Stimulated activated effector memory CD8-positive, alpha-beta T cell treated with anti-CD3 and anti-CD28 coated beads, Interleukin-12 subunit alpha, Interleukin-12 subunit beta, amount 100 ng/mL, for 72 hours (primary cell): ENCODE measurements at places on chromosomes 2 and 18.
A peak's percentile ranks its signal among the peaks of the same experiment; 100 is the strongest.

DNA sequence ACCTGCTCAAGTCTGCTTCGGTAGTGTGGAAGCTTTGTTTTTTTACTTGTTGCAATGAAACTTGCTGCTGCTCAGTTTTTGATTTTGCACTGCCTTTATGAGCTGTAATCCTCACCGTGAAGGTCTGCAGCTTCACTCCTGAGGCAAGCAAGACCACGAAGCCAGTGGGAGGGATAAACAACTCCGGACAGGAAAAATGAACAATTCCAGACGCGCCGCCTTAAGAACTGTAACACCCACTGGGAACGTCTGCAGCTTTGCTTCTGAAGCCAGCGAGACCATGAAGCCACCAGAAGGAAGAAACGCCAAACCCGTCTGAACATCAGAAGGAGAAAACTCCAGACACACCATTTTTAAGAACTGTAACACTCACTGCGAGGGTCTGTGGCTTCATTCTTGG is 245.7 kb upstream of the REG3G start:
- DNase-seq = no peak

- DNase-seq = peak; percentile 76
Observed at GRCh38 chr18:62505669-62506494, 16.9 kb upstream of the ZCCHC2 start.

DNA sequence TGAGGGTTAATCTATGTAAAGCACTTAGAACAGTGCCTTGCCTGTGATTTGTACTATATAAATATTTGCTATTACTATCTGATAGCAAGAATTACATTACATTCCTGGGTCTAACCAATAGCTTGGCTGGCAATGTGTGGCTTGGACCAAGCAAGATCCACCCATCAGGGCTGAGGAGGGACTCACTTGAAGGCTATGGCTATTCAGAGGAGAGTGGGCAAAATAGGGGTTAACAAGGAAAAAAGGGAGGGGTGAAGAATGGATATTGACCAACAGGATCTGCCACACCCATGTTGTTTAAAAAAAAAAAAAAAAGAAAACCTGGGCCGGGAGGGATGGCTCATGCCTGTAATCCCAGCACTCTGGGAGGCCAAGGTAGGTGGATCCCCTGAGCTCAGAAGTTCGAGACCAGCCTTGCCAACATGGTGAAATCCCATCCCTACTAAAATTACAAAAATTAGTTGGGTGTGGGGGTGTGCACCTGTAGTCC is 20.0 kb upstream of the TMBIM1 start:
- DNase-seq = no peak

DNA sequence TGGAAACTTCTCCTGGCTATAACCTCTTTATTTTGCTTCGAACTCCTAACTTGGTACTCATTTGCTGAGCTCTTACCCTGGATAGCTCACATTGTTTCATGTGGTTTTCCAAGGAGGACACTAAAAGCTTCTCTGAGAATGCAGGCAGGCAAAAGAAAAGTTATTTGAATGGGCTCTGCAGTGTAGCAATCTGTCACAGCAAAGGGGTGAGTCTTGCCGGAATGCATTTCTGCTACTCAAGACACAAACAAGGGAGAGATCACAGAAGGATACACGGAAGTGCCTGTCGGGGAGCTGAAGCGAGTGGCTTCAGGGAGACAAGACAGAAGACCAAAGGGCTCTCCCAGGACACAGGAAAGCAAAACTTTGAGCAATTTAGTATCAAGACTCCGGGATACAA is 265.4 kb downstream of the SS18 start:
- DNase-seq = no peak

- DNase-seq = no peak
Observed at GRCh38 chr18:12886498-12887126, 2.6 kb upstream of the PTPN2 start.

DNA sequence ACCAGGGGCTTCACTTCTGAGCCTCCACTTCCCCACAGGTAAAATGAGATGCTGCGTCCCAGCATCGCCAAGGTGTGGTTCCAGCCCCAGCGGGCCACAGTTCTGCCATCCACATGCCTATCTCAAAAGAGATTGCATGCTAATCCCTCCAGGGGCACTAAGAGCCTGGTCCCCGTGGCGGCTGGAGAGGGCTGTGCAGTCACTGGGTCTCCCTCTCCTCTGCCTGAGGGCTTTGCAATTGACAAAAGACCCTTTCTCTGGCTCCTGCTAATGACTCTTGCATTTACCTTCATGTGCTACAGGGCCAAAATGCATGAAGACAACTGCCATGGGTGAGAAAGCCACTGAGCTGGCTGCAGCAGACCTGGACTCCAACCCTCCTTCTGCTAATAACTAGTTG is 18.5 kb downstream of the ZBTB7C start:
- DNase-seq = no peak

GRCh38 chr18:63922049-63922448 is 14.3 kb downstream of the SERPINB10 start:
- no peak for DNase-seq

DNA sequence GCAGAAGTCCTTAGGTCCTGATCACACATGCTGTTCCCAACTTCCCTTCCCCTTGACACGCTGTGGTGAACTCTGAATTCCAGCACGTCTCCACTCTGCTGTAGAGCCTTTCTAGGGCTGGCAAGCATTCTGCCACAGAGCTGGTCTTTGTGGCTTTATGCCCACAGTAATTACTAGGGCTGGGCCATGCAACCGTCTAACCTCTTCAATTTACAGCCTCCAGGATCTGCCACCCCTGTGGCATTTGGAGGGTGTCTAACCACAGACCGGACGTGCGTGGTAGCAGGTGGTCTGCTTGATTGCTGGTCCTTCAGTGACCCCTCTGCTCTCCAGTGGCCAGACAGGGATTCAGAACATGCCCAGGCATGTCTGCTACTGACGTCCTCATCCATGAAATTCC is 43.1 kb upstream of the TGFA start:
- DNase-seq = no peak

DNA sequence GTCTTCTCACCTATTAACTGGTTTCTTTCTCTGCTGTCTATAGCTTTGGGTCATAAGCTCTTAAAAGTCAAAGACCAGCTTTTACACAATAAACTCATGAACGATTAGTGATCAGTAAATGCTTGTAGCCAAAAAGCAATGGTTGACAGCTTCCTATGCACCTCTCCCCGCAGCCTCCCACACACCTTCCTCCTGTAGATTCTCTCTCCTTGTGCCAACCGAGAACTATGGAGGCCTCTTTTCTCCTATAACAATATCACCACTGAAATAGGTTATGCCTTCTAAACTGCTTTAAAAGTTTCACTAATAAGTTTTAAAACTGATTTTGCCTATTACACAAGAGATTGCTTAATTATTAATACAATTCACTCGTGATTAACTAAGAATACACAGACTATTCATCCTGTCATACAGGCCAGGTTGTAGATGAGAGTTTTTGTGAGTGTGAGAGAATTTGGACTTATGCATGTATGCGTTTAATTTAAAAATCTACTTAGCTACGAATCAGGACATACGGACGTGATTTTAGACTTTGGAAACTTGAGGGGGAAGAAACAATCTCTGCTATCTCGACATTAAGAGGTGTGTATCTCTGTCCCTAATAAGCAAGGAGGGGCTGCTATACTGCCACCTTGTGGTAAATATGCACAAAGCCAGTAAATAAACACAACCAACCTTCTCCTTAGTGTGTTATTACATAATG is 229.1 kb upstream of the RBBP8 start:
- no peak for DNase-seq

DNA sequence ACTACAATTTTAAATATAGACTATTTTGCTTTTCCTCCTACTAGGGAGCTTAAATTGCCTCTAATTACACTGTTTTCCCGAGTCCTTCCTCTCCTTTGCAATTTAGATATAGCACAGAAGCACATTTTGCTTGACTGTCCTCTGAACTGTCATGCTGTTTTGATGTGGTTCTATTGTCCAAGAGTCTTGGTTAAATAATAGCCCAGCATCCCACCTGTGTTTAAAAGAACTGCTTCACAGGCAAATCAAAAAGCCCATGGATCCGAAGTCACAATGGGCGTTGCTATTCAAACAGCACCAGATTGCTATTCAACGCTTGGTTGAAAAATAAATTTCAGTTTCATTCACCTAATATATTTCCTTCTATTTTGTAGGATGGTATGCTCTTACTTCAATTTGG is 22.3 kb upstream of the ACTR3 start:
- DNase-seq = no peak

DNA sequence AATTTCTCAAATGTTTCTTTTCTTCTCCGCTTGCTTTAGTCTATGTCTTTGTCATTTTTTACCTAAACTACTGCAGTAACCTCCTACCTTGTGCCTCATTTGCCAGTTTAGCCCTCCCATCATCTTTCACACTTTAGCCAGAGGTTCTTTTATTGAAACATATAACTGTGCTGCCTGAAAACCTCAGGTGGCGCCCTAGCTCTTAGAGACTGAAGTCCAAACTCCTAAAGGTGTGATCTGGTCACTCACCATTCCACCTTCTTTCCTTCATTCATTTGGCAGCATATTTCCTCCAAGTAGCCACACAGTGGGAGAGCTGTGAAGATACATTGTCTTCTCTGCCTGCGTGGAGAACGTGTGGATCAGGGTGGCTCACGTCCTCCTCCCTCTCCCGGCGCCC is 98.2 kb upstream of the MAPRE2 start:
- no peak for DNase-seq

DNA sequence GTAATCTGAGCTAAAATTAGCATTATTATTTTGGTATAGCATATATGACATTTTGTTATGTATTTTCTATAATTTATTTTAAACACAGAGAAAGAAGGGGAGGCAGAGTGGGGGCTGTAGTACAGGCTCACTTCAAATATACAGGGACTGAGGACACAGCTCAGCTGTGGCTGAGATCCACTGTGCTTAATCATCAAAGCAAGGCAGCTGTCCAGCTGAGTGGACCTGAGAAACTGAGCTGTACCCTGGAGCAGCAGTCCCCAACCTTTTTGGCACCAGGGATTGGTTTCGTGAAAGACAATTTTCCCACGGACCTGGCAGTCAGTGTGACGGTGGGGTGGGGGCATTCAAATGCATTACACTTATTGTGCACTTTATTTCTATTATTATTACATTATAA is 687.2 kb downstream of the RNF144A start:
- DNase-seq = no peak

DNA sequence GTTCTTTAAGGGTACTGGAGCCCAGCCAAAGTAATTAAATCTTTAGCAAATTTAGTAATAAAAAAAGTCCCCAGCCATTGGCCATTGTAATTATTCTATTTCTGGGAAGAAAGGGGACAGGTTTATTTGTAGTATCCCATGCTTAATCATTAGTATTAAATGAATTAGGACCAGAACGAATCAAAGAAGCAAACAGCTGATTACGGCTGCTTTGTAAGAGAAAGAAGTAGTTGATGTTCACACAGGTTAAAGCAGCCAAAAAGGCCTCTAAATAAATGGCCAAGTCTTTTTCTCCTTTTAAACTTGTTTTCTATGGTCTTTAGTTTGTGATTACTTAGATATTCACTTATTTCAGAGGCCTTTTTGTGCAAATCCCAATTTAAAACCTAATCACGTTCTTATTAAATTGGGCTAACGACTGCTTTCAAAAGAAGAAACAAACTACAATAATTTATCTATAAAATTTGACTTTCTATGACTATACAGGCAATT is 48.6 kb upstream of the DNAH7 start:
- no peak for DNase-seq

GRCh38 chr18:45978084-45978483 is 11.0 kb upstream of the EPG5 start:
- DNase-seq = no peak

- peak; percentile 12 for DNase-seq
Observed at GRCh38 chr18:46155641-46156051, 51.5 kb downstream of the HAUS1 start.

- DNase-seq = no peak
Observed at GRCh38 chr18:44409071-44409470, 271.6 kb upstream of the SETBP1 start.

DNA sequence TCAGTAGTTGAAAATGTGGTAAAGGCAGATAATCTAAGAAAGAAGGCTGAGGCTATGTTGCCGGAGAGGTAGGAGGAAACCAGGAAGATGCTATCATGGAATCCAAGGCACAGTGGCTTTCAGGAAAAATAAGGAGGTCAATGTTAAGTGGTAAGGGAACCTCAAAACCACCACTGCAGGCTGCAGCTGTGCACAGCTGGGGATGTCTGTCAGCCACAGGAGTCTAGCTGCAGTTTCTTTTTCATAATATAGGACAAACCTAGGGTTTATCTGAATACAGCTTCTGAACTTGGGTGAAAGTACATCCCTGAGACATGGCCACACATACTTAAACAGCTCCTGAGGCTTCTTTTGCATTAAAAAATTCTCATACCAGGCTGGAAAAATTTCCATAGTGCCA is 93.9 kb downstream of the SLC5A7 start:
- no peak for DNase-seq

- DNase-seq = no peak
Observed at GRCh38 chr2:39736640-39737039, 42.4 kb downstream of the THUMPD2 start.

- no peak for DNase-seq
Observed at GRCh38 chr2:200442471-200442870, 67.4 kb downstream of the KCTD18 start.

- no peak for DNase-seq
Observed at GRCh38 chr18:40672590-40672989, 1282.4 kb upstream of the PIK3C3 start.

DNA sequence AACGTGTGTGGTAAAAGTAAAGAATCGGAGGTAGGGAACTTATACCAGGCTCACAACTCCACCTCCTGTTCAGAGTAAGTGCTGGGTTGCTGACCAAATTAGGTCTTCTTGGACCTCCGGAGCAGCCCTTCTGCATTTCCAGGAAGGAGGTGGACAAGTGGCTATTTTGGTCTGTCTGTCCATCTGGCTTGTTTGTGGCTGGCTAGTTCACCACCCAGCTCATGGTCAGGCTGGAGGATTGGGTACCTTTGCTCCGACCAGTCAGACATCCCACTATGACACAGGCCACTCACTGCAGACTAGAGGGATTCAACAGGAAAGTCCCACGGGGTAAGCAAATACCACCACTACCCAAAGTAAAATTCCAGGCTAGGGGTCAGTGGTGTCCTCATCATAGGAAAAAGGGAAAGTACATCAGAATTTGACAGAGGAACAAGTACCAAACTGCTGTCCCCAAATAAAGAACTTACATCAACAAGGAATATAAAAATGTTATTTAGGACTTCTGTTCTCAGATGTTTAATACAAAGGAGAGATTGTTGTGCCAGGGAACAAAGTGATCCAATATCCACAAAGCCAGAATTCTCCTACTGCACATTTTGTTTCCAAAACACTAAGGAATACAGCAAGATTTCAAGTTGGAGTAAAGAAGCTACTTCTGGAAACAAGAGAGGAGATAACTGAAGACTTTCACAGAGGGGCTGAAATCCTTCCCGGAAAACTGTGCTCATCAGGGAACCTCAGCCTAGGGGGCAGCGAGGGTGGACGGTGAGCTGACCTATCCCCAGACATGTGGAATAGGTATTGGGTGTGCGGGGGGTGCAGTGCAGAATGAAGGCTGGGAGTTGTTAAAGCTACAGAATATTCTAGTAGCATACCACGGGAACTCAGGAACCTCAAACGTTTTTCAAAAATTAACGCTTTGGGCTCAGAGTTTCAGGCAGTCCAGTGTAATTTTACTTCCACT is 56.9 kb downstream of the BCL2 start:
- DNase-seq = no peak

- DNase-seq = no peak
Observed at GRCh38 chr2:36670881-36671595, 25.5 kb upstream of the VIT start.
